HEK293T (cell line): ENCODE measurements at places on chromosomes 6 and 20.

DNA sequence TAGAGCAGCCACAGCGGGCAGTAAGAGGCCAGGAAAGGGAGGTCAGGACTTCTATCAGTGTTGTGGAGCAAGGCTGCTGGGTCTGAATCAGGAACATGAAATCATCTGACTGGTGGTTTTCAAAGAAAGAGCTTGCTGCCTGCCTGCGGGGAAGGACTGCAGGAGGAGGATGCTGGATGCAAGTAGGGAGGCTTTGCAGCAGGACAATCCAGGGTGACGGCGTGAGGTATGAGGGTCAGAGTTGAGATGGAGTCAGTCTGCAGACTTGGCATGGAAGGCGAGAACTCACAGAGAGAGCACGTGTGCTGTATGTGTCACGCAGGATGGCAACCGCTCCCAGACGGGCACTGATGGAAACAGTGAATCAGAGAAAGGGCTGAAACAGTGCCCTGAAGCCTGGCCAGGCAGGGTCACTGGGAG lies 59.2 kb upstream of the CD93 start:
- DNase-seq = no peak

DNA sequence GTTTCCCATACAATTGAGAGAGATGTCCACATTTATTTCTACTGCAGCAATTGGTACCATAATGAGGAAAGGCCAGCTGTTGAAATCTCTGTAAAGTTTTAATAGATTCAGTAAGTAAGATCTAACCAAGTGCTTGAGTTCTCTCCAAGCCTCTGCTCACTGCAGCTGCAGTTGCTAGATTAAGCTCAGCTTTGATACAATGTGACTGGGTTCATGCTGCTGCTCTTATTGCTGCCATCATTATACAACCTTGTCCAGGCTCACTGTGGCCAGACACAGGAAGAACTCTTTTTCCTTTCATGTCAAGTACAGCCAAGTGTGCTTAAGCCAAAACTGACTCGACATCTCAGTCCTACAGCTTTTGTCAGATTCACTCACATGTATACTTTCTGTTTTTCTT lies 423.5 kb downstream of the GJA1 start:
- DNase-seq = no peak

GRCh38 chr6:169972736-169973135 lies 221.3 kb downstream of the ERMARD start:
- no peak for DNase-seq

- no peak for DNase-seq
Measured at GRCh38 chr6:55819811-55820210, 55.6 kb downstream of the BMP5 start.

- DNase-seq = no peak
Measured at GRCh38 chr6:29611426-29611825, 21.6 kb downstream of the GABBR1 start.

GRCh38 chr6:3230900-3231246 lies 3.4 kb upstream of the TUBB2B start:
- DNase-seq = no peak

- DNase-seq = no peak
Measured at GRCh38 chr6:124741341-124741740, 220.9 kb upstream of the RNF217 start.

DNA sequence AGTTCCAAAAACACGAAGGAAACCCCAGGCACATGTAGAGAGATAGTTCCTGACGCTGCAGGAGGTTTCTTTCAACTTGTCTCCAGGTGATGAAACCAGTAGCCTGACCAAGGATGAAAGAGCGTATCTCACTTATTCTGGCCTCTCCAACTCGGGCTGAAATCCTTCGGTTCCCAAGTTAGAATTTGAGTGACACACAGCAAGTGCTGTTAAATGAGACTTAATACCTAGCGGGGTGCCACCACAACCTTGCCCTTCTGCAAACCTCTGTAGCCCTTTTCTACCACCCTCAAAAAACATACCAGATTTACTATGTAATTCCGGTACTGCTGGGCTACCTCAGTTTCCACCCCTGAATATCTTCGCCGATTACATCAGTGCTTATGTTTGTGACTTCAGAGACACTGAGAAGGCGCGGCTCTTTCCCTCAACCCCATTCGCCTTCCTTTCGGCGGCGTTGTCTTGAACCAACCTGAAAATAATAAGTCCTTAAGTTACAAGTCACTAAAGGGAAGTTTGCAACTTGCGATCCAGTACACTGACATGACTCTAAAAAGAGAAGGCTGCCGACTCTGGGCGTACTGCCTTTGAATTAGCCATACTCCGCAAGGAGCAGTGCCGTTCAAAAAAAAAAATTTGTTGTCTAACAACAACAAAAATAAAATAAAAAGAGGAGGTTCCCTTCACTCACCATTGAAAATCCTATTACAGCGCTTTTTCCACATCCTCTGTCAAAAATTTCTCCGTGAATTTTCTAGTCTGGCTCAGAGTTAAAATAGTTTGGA lies 194.9 kb upstream of the ZNF184 start:
- no peak for DNase-seq

DNA sequence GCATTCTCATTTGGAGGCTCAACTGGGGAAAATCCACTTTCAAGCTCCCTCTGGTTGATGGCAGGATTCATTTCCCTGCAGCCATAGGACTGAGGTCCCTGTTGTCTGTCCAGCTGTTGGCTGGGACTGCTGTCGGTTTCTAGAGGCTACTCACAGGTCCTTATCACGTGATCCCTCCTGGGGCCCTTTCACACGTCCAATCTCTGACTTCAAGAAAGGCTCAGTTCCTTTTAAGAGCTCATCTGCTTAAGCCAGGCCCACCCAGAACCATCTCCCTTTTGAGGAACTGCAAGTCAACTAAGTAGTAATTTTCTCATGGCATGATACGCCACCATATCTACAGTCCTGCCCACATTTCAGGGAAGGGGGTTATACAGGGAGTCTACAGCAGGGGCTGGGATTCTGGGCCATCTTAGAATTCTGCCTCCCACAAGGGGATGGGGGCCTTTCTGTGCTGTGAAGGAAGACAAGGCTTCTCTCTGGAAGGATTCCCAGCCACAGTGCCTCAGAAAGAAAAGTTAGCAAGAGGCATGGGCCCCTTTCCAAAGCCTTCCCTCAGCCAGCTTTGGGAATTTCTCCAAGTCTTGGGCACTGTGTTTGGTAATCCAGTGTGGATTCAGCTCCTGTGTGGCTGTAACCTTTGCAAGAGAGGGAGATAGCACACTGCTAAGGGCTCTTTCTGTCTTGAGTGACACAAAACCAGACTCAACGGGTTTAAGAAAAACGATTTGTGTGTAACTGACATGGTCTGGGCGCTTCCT lies 66.4 kb downstream of the CTCFL start:
- DNase-seq = no peak

DNA sequence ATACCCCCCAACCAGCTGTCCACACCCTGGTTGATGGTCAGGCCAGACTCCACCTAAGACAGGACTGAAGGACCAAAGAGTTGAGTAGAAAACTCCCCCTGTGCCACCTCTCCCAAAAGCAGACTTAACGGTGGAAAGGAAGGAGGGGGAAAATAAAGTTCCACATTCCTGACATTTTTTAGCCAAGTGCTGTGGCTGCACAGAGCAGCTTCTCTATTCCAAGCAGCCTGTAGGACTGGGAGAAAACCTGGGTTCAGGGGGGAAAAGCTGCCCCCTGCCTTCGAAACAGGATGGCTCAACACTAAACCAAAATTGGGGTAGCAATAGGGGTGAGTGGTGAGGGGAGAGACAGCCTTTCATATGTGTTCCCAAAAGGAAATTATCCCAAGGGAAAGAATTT lies 3.6 kb downstream of the TRAM2 start:
- DNase-seq = no peak

DNA sequence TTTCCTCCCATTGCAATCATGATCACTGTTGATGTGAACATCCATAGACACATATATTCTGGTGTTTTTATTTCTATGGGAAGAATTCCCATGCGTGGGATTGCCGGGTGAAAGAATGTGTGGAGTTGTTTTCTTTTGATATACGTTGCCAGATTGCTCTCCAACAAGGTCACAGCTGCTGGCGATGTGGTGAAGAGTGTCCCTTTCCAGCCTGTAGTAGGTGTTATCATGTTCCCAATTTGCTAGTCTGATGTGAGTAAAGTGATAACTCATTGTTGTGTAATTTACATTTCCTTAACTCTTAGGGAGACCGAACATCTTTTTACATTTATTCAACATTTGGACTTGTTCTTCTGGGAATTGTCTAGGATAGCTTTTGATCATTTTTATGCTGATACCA lies 14.5 kb upstream of the ELMO2 start:
- no peak for DNase-seq

- no peak for DNase-seq
Measured at GRCh38 chr20:51486197-51487005, 56.1 kb downstream of the NFATC2 start.

GRCh38 chr6:95387845-95388244 lies 189.5 kb upstream of the MANEA start:
- DNase-seq = no peak

- no peak for DNase-seq
Measured at GRCh38 chr6:119446609-119447008, 97.0 kb upstream of the MAN1A1 start.

- DNase-seq = no peak
Measured at GRCh38 chr6:38216451-38216850, 396.9 kb downstream of the ZFAND3 start.

- DNase-seq = no peak
Measured at GRCh38 chr6:1580585-1580984, 29.1 kb upstream of the FOXC1 start.

DNA sequence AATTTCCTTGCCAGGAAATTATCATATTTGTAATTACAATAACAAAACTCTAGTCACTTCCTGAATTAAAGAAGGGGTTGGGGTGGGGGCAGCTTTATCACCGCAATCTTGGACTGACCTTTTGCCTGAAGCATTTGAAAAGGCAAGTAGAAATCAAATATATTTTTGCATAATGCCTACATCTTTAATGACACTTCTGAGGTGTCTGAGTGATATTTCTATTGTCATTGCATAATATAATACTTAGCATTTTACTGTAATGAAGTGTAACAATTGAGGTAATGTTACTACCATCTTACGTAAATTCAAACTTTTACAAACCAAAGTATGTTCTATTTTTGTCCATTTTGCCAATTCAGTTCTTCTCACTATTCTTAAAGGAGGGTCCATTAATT lies 65.2 kb downstream of the SYNE1 start:
- no peak for DNase-seq

DNA sequence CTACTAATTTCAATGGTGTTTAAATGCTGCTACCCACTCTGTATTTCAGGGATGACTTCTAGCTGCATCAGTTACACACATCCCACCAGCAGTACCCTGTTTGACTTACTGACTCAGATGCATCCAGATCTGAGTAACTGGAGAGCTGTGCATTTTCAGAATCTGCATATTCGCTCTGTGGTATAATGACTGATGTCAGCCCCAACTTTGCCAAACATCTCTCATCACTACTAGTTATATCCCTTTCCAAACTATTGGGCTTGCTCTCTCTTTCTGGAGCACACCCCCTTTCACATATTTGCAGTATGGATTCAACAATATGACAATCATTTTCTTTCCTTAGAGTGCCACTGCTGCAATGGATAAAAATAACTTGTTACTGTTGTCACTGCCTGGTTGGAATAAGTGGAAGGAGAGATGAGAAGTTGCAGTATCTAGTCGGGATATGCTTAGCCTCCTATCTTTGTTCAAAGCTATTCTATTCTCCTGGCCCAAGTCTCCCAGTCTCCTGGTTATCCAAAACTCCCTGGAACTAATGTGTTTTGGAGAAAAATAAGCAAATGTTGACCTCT lies 3.3 kb upstream of the RSPO3 start:
- no peak for DNase-seq

DNA sequence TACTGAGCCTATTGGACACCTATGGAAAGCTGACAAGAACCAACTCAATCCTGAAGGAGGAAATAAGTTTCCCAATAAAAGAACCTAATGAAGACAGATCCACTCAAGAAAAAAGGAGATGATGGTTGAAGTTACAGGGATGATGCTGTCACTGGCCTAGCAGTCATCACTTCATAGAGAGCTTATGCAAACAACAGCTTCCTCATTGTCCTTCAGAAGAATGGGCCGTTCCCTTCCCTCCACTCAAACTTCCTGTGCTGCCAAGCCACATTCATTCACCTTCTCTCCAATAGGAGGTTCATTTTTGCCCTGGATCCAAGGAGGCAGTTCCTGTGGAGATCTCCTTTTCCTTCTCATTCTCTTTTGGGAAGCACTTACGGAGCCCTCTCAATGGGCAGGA lies 13.8 kb upstream of the PM20D2 start:
- no peak for DNase-seq

DNA sequence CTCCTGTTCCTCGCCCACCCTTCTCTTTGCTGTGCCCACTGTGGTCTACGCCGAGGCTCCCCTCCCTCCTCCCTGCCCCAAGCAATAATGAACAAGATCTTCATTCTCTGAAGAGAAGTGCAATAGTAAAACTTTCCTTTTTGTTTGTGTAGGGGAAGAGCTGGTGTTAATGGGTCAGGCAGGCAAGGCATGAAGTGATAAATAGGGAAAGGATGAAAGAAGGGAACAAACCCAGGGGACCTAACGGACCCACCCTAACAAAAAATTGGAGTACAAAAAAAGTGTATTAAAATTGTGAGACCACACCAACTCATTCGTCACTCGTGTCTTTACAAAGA lies 66.9 kb downstream of the ZBTB2 start:
- no peak for DNase-seq

DNA sequence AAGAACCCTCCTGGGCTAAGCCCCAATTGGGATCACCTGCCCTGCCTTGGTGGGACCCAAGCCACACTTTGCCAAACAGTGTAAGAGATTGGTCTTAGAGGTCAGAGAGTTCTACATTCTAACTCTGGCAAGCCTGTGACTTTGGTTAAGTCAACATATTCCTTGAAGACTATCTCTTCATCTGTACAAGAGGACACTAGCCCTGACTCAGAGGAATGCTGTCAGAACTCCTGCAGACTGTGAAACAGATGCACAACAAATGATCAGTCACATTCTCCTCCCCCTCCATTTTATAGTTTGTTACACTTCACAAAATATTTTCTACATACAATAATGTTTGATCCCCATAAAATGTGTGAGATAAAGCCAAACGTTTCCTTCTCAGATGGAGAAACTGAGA lies 91.7 kb upstream of the EPB41L1 start:
- no peak for DNase-seq

DNA sequence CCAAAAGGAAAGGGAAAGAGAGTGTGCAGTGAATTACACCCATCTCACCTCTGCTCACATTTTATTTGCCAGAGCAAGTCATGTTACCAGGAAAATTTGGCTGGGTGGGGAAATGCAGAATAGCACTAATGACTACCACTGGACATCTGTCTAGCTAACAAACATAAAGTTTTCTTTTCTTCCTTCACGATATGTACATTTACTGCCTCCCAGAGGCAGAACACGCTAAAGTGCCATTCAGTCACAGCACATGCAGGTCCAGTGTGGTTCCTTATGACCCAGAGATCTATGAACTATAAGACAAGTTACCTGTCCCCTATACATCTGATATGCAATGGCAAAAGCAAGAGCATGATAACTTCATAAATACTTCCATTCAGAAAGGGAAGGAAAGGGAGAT lies 194.1 kb downstream of the OGFRL1 start:
- no peak for DNase-seq

GRCh38 chr6:7173843-7174503 lies 66.2 kb downstream of the RREB1 start:
- DNase-seq = no peak
